ENCODE measurements at places on chromosomes 6 and 20.

GRCh38 chr6:105748737-105749161 is 337.4 kb upstream of the PRDM1 start:
- DNase-seq, result no peak

DNA sequence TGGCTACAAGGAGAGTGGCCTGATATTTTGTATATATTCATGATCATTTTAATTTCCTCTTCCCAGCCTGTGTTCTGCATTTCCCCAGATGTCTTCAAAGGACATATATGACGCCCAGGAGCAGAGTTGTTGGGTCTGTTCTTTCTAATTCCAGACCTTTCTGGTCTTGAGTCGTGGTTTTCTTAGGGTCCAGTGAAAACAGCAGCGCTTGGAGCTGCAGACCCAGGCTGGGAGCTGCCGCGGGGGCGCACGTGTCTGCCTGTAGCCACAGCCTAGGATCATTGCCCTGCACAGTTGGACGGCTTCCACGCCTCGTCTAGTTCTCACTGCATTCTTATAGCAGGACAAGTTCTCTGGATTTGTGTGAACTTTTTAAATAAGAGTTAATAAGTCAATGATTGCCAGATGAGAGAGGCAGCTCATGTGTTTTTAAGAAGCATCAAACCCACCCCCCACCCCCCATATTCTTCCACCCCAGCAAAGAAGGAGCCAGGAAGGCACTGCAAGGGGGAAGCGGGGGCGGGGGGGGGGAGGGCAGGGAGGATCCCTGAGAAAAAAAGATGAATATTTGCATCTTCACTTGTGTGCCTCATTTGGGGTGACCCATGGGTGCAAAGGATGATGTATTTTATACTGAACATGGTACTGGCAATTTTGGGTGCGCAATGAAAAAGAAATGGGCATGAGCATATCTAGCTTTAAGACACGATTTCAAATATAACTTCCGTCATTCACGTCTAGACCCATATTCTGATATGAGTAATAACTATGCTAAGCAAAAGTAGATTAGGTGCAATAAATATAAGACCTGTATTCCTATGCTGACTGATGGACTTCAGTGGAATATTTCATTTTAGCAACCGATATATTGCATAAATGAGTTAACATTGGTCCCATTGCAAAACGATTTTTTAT is 160.0 kb downstream of the TBXT start:
- no peak for DNase-seq

DNA sequence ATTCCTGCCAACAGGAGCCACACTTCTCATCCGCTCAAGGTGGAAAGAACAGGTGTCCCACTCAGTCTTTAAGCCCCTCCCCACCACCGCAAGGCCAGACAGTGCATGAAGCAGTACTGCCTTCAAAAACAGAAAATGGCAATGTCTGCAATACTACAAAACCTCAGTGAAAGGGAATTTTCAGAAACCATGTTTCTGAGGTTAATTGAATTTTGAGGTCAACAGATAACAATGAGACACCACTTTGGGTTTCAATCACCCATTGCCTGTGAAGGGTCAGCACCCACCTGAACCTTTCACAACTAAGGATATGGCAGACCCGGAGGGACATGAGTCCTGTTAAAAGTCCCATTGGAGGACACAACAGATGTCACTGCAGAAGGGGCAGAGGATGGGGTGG is 13.0 kb downstream of the ZC3H12D start:
- no peak for DNase-seq

- DNase-seq, result no peak
Observed at GRCh38 chr6:31092769-31093505, 19.4 kb downstream of the C6orf15 start.

DNA sequence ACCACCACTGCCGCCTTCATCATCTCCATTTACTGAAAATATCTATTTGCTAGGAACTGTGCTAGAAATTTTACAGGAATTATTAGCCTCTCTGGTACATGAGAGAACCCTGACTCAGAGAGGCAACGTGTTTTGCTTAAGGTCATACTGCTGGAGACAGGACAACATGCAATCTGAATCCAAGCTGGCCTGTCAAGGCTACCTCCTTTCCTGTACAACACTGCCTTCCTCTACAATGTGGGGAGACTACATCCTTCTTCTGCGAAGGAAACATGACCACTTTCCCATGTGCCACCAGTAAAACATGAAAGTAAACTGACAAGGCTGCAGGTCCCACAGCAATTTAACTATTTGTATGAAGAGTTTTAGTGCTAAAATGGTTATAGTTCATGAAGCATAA is 200.9 kb downstream of the BACH2 start:
- no peak for DNase-seq

- no peak for DNase-seq
Observed at GRCh38 chr6:17280552-17281090, 540 bp upstream of the RBM24 start.

DNA sequence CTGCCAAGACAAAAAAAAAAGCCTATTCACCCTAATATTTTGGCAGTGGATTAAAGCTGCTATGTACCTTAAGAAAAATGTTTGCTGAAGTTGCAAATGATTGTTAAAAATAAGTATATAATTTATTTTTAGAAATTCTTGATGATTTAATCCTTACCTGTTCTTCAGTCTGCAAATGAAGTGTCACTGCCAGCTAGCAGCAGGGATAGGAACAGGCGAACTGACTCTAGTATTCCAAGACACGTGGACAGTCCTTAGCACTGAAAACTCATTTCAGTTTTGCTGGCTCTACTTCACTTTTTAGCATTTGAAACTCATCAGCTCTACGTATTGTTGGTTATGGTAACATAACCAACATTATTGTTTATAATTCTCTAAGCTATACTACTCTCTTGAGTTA is 204.4 kb upstream of the ID4 start:
- DNase-seq, result no peak

- DNase-seq, result no peak
Observed at GRCh38 chr20:43799150-43799711, 72.4 kb upstream of the GTSF1L start.

DNA sequence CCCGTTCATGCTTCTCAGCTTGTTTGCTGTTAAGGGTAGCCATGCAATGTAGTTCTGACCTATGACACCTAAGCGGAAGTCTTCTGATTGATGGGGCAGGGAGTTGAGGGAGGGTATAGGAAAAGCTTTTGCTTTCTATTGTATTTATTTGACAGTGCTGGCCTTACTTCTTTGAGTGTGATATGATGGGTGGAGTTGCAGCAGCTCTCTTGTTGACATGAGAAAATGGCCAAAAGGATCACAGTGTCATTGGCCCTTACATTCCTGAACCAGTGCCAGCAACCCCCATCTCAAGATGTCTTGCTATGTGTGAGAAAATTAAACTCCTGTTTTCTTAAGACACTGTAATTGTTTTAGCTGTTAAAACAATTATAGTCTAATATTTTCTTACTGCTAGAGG is 117.5 kb downstream of the SAMD5 start:
- no peak for DNase-seq

GRCh38 chr6:144624246-144624645 is 339.1 kb downstream of the UTRN start:
- no peak for DNase-seq

DNA sequence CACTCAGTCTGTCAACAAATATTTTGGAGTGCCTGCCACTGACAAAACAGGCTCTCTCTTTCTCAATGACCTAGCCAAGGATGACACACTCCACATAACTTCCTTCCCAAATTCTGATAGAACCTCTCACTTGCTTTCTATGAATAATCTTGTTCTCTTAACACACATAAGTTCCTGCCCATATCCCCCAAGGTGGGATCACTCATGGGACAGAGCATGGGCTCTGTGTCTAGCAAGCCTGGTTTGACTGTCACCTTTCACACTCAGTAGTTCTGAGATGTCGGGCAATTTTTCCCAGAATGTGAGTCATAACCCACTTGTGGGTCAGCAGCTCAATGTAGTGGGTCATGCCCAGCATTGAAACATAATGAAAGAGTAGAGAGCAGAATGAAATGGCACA is 78.1 kb downstream of the LRFN2 start:
- DNase-seq, result no peak

DNA sequence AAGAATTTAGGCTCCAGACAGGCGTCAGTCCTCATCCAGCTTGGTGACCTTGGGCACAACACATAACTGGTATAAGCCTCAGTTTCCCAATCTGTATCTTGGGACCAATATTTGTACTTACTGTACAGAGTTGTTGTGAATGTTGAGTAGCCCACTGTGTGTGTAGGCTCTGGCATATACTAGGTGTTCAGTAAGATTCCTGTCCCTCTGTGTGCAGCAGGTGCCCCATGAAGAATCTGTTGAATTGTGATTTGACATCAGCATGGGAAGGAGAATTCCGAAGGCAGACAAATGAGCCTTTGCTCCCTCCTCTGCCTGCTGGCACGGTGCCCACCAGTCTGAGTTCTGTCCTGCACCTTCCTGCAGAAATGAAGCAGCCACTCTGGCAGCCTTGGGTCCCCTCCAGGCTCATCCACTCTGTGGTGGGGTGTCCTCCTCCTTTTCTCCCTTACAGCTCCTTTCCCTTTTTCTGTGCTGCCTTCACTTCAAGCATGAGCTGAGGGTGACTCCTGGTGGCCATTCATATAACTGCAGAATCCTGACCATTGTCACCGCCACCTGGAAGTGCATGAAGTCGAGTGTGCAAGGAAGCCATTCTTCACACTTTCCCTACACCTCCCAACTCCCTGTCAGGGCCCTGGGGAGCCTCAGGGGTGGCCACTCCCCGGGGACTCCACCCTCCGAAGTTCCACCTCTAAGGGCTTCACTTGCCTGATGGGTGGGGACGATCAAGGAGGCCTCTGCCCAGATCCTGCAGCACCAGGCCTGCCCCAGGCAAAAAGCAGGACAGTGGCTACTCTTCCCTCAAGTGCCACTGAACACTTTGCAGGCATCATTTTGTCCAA is 48.2 kb downstream of the MRPL14 start:
- no peak for DNase-seq

- no peak for DNase-seq
Observed at GRCh38 chr6:117389227-117390057, 36.3 kb downstream of the ROS1 start.

GRCh38 chr6:130313206-130313605 is 52.6 kb upstream of the TMEM200A start:
- no peak for DNase-seq

- DNase-seq, result no peak
Observed at GRCh38 chr20:36128463-36129159, 25.9 kb upstream of the EPB41L1 start.

- no peak for DNase-seq
Observed at GRCh38 chr6:44128020-44128917, 915 bp downstream of the TMEM63B start.

- no peak for DNase-seq
Observed at GRCh38 chr20:34069341-34070078, 42.5 kb downstream of the EIF2S2 start.

- no peak for DNase-seq
Observed at GRCh38 chr20:8155812-8156211, 23.7 kb downstream of the PLCB1 start.

DNA sequence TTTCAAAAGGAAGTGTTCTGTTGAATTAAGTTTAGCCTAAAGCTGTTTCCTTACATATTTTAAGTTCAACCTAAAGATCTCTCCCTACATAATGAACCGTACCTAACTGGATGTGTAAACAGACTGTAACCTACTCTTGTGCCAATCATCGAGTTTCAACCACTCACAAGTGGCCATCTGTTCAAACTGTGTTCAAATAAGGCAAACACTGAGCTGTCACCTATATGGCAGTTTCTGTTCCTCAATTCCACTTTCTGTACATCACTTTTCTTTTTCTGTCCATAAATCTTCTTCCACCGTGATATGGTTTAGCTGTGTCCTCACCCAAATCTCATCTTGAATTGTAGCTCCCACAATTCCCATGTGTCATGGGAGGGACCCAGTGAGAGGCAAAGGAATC is 428.6 kb downstream of the HACE1 start:
- no peak for DNase-seq

GRCh38 chr6:40346246-40346645 is 240.9 kb downstream of the LRFN2 start:
- no peak for DNase-seq

DNA sequence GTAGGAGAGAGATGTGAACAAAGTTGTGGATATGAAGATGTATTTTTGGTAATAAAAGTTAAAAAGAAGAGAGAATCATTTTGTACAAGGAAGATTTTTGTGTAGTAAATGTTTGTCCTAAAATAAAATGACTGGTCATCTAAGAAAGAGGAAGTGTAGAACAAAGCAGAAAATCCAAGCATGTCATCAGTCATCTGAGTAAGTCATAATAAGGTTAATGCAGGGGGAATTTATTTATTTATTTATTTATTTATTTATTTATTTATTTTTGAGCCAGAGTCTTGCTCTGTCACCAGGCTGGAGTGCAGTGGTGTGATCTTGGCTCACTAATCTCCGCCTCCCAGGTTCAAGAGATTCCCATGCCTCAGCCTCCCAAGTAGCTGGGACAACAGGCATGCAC is 15.7 kb upstream of the CGA start:
- DNase-seq, result no peak

DNA sequence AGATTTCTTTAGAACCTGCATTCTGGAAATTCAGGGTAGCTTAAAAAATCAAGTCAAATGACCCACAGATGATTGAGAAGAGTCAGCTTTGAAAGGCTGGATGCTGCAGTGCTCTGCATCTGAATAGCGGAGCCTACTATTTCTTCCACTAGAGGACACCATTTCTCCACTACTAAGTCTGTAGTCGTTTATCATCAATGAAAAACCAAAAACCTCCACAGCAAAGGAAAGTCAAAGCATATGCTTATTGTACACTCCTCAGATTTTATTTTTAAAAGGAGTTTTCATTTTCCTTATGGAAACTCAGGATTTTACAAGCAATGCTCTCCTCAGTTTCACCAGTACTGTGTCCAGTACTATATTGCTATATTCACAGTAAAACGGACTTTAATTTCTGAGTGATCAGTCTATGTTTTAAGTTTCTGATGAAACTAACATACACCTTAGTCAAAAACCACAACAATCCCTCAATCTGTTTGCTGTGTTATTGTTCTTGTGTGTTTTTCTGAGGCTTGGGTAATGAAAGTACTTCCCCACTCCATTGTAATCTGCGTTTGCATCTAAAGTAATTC is 50.5 kb upstream of the ENPP5 start:
- DNase-seq, result no peak

DNA sequence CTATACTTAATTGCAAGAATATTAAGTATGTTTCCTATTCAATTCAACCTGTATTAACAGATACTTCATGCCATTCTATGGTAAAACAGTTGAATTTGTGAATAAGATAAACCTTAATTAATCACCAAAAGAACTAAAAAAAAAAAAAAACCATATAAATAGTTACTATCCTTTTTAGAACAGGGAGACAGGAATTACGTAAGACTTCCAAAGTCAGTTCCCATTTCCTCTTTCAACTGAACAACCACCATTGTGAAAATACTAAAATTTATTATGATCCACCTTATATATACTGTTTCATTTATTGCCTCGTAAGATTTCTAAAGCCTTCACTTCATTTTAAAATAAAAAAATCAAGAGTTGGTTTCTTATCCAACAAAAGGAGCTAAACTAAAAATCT is 9.4 kb downstream of the CCNC start:
- no peak for DNase-seq

GRCh38 chr6:141562186-141562811 is 570.4 kb upstream of the GJE1 start:
- no peak for DNase-seq

GRCh38 chr6:56104591-56104990 is 142.8 kb downstream of the COL21A1 start:
- no peak for DNase-seq
